ENCODE measurements at places on chromosomes 7 and 10.
A peak's percentile ranks its signal among the peaks of the same experiment; 100 is the strongest.

GRCh38 chr10:27561334-27561733 lies 57.2 kb downstream of the RAB18 start:
- DNase-seq: no peak

DNA sequence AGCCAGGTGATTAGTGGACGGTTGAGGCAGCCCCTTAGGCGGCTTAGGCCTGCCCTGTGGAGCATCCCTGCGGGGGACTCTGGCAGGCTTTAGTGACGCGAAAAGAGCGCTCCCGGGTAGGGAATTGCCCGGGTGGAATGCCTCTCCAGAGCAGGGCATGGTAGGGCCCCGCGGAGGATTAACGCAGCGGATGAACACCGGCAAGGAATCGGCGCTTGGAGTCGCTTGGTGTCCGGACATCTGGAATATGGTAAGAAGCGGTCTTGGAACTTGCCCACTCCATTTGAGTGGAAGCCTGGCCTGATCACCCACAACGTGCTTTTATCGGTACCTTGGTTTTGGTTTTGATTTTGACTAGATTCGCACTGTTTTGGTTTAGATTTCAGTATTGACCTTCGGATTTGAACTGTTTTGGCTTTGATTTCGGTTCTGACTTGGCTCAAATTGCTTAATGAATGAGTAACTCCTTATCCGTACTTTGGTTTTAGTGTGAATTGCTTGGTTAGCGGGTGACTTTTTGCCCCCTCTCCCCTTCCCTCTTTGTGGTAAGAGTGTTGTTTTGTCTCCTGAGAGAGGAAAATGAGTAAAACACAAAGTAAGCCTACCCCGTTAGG lies 24.2 kb upstream of the CHST3 start:
- DNase-seq: no peak

- no peak for DNase-seq
Observed at GRCh38 chr10:48780341-48780740, 95.7 kb downstream of the WDFY4 start.

- no peak for DNase-seq
Observed at GRCh38 chr10:72308320-72308987, 34.7 kb downstream of the DDIT4 start.

DNA sequence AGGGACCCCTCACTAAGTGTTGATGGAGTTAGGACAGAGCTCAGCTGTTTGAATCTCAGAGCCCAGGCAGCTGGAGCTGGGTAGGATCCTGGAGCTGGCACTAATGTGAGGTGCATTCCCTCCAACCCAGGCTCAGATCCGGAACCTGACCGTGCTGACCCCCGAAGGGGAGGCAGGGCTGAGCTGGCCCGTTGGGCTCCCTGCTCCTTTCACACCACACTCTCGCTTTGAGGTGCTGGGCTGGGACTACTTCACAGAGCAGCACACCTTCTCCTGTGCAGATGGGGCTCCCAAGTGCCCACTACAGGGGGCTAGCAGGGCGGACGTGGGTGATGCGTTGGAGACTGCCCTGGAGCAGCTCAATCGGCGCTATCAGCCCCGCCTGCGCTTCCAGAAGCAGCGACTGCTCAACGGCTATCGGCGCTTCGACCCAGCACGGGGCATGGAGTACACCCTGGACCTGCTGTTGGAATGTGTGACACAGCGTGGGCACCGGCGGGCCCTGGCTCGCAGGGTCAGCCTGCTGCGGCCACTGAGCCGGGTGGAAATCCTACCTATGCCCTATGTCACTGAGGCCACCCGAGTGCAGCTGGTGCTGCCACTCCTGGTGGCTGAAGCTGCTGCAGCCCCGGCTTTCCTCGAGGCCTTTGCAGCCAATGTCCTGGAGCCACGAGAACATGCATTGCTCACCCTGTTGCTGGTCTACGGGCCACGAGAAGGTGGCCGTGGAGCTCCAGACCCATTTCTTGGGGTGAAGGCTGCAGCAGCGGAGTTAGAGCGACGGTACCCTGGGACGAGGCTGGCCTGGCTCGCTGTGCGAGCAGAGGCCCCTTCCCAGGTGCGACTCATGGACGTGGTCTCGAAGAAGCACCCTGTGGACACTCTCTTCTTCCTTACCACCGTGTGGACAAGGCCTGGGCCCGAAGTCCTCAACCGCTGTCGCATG lies 5.2 kb downstream of the CHPF2 start:
- DNase-seq: no peak

DNA sequence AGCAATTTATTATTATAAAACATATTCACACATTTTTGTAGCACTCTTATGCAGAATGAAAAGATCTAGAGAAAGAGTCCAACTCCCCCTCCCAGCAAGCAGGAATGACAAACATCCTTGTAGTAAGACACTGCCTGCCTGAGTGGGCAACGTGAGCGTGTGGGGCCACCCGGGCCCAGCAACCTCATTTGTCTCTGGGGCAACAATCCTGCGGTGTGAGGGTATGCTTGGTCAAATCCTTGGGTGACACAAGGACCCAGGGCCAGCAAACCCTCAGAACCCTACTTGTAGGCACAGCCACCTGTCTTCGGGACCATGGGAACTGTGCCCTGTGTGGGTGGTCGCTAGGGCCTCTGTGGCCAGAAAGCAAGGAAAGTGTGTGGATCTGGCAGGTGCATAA lies 10.7 kb downstream of the RHEB start:
- no peak for DNase-seq

GRCh38 chr10:100186253-100187212 lies 704 bp upstream of the ERLIN1 start:
- no peak for DNase-seq

DNA sequence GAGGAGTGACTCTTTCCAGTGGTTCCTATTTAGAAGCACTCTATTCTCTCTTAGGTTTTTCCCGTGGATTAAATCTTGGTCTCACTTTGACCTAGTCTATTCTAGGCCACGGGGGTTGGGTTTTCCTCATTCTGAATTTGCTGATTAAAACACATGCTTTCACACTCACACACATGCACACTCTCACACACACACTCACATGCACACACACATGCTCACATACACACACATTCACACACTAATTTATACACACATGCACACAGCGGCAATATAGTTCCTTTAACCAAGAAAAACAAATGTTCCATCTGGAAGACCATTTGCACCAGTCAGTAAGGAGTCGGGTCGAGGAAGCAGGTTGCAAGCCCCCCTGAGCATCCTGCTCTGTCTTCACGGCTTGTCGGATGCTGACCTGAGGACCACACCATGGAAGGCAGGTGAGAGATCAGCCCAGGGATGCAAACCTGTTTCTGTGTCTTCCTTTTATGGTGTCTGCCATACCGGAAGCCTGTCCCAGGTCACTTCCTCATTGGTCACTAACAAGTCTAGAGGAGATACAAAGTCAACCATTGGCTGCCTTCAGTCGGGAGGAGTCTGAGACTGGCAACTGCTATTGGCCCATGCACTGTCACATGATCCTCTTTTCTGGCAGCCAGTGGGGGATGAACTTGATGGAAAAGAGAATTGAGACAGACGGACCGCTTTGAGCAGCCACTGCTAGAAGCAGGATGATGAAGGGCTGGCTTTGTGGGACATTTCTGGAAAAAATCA lies 330.8 kb downstream of the FGFR2 start:
- no peak for DNase-seq

- DNase-seq: no peak
Observed at GRCh38 chr10:121864653-121865052, 63.2 kb downstream of the ATE1 start.

- DNase-seq: no peak
Observed at GRCh38 chr10:104920476-104920875, 279.4 kb downstream of the SORCS3 start.

DNA sequence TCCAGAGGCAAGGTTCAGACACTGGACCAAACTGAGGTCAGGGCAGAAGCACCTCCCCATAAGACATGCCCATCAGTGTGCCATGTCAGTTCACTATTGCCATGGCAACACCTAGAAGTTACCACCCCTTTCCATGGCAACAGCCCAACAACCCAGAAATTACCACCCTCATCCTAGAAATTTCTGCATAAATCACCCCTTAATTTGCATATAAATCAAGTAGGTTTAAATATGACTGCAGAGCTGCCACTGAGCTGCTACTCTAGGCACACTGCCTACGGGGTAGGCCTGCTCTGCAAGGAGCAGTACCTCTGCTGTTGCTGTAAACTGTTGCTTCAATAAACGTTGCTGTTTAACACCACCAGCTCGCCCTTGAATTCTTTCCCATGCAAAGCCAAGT lies 12.7 kb downstream of the STEAP2 start:
- DNase-seq: no peak

GRCh38 chr10:27252267-27253000 lies 11.8 kb upstream of the ACBD5 start:
- peak; percentile 85 for DNase-seq

DNA sequence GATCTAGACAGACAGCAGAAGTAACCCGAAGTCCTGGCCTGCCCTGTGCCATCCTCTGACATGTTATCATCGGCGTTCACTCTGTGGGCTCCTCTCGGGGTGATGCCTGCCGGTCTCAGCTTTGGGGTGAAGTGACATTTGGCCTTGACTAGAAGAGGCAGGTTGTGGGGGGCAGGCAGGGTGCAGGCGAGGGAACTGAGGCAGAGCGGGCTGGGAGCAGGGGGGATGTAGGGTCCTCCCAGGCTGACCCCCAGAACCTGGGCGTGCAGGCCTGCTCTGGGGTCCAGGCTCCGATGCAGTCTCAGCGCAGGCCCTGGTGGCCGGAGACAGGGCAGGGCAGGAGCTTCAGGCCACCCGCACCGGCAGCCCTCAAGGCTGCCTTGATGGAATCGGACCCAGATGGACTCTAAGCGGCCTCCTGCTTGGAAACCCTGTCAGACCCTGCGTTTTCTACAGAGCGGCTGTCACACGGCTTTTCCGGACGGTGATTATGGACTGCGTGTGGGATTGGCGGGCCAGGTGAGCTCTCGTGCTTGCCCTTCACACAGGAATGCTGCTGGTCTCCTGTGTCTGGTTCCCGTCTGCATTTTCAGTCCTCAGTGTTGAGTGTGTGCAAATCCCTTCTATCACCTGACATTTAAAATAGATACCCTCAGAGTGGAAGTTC lies 842 bp upstream of the JAKMIP3 start:
- no peak for DNase-seq

DNA sequence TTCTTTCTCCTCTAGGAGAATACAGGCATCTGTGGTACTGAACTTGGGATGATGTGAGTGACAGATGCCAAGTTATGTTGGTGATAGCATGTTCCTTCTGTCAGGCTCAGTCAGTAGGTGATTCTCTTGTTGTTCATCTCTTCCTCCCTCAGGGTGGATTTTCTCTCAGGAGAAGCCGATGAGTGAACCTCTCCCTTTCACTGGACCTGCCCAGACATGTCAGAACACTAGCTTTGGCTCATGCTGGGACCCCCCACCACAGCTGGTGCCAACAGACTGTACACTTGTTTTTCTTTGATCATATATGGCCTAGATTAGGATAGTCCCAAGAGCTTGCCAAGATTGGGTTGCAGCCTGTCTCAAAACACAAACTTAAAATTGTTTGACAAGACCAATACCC lies 129.4 kb downstream of the BMPER start:
- no peak for DNase-seq

GRCh38 chr7:137080516-137081203 lies 212.2 kb downstream of the CHRM2 start:
- no peak for DNase-seq

DNA sequence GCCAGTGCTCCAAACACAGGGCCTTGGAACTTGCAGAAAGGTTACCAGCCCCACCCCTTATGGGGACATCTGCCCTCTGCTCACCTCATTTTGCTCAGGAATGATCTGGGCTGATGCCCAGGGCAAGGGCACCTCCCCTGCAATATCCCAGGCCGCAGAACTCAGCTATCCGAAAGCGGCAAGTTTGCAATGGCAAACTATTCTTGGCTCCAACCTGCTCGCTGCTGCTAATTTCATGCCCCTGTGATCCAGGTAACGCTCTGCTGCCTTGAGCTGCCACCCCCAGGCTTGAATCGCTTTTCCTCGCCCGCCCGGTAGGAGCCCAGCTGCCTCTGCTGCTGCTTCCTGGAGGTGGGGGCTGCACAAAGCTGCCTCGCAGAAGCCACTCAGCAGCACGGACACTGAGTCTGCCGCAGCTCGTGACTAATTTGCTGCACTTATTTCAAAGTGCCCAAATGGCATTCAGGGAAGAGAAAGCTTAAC lies 18.2 kb downstream of the SLC29A3 start:
- no peak for DNase-seq

- DNase-seq: no peak
Observed at GRCh38 chr7:55515569-55516279, 56.6 kb downstream of the VOPP1 start.

DNA sequence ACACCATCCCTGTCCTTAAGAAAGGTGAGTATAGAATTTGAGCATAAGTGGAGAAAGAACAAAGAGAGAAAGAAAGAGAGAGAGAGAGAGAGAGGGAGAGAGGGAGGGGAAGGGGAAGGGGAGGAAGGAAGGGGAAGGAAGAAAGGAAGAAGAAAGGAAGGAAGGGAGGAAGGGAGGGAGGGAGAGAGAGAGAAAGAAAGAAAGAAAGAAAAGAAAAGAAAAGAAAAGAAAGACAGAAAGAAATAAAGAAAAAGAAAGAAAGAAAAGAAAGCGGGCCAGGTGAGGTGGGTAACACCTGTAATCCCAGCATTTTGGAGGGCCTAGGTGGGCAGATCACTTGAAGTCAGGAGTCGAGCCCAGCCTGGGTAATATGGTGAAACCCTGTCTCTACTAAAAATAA lies 19.9 kb downstream of the CCL24 start:
- no peak for DNase-seq
